Naive B cell (primary cell): ENCODE measurements at places on chromosomes 13 and 19.

- DNase-seq: no peak
Observed at GRCh38 chr13:98542568-98543377, 34.1 kb downstream of the STK24 start.

DNA sequence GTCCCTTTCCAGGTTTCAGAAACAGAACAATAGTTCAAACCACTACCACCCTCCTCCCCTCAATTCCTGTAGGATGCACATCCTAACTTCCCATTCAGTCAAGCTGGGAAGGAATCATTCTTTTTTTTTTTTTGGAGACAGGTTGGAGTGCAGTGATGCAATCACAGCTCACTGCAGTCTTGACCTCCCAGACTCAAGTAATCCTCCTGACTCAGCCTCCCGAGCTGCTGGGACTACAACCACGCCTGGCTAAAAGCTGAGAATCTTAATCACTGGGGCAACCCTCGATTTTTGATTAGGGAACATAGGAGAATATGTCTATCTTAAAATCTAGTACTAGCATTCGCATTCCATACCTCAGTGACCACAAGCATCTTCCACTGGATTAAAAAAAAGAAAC, 146.2 kb downstream of the ABCC4 start:
- DNase-seq: no peak

- no peak for DNase-seq
Observed at GRCh38 chr19:53597023-53597422, 34.8 kb upstream of the DPRX start.

DNA sequence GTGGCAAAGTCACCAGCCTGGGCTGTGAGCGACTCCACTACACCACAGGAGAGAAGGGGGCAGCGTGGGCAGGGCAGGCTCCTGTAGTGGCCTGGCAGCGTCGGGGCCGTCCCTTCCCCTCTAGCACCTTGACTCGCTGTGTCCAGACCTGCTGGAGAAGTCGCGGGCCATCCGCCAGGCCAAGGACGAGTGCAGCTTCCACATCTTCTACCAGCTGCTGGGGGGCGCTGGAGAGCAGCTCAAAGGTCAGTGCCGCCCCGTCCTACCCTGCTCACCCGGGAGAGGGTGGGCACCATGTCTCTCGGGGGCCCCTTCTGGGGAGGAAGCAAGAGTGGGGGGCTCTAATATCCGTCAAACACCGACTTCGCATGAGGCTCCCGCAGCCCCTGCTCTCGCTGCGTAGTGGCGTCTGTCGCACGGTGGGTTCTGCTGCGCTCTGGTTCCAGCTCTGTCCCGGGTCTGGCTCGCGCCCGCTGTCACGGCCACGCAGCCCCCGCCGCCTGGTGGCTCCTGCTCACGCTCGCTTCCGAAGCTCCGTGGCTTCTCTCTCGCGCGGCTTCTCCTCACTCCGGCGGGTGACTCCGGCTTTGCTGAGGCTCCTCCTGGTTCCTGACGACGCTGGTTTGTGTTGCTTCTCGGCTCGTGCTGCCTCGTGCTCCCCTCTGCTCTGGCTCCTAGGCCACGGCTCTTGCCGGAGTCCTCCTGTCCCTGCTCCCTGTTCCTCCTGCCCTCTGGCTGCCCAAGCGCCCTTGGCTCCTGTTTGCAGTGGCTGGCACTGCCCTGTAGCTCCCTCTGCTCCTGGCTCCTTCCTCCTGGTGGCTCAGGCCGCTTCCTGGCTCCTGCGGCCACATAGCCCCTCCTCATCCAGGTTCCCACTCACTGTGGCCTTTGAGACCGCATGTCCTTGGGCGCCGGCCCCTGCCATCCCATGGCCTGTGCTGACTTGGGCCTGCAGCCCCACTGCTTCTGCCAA, 27.2 kb downstream of the MYH14 start:
- DNase-seq: no peak

GRCh38 chr19:55581823-55582223, 1.2 kb upstream of the ZNF579 start:
- no peak for DNase-seq

DNA sequence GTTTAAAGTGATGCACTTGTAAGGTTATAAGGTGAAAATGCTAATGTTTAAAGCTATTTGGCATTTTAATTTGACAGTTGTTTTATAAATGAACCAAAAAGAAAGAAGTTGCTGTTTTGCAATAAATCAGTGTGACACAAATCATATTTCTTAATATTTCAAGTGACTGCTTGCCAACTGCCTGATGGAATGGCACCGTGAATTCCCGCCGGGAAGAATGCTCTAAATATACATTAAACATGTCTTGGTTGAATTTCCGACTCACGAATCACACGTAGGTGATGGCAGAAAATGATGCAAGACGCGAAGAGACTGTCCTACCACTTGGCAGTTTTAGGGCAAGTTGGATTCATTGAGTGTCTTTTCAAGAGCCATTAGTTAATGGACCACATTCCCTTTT, 3.1 kb upstream of the GJB2 start:
- no peak for DNase-seq

GRCh38 chr19:48397263-48398101, 4.0 kb downstream of the GRIN2D start:
- DNase-seq: no peak

- DNase-seq: no peak
Observed at GRCh38 chr19:12946092-12946721, 545 bp downstream of the RAD23A start.

DNA sequence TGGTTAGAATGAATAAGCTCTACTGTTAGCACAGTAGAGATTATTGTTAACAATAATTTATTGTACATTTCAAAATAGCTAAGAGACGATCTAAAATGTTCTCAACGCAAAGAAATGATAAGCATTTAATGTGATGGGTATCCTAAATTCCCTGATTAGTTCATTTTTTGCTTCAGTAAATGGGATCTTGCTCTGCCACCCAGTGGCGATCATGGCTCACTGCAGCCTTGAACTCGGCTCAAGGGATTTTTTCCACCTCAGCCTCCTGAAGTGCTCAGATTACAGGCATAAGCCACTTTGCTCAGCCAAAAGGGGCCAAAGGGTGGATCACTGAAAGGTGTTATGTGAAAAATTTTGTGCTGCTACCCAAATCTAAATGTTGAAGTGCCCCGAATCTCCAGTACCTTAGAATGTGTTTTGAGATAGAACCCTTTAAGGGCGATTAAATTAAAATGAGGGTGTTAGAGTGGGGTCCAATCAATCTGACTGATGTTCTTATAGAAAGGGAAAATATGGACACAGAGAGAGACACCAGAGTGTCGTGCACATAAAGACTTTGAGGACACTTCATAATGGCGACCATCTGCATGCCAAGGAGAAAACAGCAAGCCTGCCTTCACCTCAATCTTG, 31.5 kb upstream of the ZNF766 start:
- DNase-seq: peak; percentile 48

DNA sequence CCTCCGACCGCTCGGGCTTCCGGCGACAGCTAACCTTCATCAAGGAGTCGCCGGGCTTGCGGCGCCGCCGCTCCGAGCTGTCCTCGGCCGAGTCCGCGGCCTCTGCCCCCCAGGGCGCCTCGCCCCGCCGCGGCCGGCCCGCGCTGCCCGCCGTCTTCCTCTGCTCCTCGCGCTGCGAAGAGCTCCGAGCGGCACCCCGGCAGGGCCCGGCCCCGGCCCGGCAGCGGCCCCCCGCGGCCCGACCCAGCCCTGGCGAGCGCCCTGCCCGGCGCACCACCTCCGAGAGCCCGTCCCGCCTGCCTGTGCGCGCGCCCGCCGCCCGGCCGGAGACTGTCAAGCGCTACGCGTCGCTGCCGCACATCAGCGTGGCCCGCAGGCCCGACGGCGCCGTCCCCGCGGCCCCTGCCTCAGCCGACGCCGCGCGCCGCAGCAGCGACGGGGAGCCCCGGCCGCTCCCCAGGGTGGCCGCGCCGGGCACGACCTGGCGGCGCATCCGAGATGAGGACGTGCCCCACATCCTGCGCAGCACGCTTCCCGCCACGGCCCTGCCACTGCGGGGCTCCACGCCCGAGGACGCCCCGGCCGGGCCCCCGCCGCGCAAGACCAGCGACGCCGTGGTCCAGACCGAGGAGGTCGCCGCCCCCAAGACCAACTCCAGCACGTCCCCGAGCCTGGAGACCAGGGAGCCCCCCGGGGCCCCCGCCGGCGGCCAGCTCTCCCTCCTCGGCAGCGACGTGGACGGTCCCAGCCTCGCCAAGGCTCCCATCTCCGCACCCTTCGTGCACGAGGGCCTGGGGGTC, 9.6 kb downstream of the C19orf25 start:
- DNase-seq: no peak

DNA sequence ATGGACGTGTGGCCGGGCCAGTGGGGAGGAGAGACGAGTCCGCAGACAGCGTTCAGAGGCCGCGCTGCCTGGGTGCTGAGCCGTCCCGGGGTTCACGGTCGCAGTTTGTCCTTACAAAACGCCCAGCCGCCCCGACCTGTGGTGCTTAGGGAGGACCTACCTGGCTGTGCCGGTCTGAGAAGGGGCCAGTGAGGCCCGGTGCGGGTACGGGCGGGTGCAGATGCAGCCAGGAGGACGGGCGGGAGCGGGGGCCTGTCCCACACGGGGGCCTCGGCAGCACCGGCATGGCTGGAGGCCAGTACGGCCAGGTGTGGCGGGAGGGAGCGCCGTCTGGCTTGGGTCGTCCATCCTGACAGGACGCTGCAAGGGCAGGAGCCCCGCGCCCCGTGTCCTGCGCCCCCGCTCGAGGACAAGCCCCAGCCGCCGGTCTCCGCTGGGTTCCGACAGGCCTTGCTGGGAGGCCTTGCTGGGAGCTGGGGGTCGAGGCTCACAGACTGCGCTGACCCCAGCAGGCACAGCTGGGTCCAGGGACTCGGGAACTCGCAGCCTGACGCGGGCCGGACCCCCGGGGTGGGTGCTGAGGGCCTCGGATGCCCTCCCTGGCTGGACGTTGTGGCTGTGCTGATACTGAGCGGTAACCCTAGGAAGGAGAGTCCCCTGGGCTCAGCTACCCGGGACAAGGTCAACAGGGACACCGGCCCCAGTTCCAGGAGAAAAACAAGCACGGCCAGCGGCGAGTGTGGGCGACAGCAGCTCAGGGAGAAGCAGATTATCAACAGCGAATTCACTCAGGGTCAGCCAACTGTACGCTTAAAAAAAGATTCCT, 5.3 kb upstream of the PROZ start:
- peak; percentile 14 for DNase-seq

DNA sequence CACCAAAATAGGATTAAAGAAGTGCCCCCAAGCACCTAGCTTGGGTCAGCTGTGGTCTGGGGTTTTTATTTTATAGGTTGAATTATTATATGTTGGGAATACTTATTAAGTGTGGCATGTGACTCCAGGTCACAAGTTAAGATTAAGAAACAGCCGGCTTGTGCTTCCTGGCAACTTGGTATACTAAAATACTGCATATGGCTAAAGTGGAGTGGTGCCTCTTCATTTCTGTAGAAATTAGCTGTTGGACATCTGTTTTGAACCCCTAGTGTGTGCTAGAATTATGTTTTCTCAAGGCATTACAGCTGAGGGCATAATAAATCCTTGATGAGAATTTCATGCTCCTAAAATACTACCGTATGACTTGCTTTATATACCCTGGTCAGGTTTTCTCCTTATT, 286.6 kb downstream of the SHISA2 start:
- DNase-seq: no peak

DNA sequence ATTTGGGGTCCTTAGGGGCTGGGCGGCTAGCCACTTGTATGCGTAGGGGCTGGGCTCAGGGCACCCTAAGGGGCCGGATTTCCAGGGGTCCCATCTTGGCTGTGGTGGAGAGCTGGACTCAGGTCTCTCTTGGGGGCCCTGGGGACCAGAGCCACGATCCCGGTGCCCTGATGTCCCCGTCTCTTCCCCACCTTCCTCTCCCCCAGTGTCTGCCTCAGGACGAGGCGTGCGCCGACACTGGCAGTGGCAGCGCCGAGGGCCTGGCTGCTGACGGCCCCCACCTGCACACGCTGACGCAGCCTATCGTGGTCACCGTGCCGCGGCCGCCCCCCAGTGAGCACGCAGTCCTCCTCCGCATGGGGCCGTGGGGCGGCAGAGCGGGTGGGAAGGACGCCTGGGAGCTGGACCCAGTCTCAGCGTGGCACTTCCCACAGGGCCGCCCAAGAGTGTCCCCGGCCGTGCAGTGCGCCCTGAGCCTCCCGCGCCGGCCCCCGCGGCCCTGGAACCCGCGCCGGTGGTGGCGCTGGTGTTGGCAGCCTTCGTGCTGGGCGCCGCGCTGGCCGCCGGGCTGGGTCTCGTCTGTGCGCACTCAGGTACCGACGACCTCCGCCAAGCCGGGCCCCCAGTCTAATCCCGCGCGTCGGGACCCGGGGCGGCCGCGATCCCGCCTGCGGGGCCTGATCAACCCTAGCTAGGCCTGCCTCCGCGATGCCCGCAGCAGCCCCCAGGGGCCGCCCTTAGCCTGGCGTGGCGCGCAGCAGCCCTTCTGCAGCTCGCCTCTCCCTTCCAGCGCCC, 2.7 kb upstream of the SNAPC2 start:
- DNase-seq: peak; percentile 57

DNA sequence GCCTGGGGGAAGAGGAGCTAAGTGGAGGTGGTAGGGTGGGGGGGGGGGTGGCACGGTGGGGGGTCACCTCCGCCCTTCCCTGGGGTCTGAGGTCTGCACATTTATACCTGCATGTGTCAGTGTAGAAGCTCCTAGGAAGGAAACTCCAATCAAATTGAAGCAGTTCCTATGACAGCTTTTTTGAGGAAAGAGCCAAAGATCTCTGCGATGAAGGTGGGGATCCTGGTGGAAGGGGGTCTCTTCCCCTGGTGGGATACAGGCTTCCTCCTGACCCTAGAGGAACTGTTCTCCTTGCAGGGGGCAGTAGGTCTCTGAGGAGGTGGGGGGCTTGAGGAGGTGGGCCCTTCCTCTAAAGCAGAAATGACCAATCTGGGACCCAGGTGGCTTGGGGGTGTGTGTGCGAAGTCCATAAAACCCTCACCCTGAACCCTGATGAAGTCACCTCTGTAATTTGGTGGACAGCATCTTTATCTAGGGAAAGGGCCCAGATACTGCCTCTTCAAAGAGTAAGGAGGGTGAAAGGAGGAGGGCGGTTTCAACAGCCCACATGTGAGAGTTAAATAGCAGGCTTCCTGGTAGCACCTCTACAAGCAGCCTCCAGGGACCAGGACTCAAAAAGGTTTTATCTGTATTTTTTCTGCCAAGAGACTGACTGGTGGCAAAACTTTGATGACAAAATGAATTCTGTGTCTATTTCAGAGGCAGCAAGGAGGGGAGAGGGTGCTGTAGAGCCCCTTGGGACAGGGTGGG, 12.9 kb downstream of the RANBP3 start:
- no peak for DNase-seq

GRCh38 chr13:65488606-65489005, 1741.5 kb downstream of the PCDH9 start:
- no peak for DNase-seq

DNA sequence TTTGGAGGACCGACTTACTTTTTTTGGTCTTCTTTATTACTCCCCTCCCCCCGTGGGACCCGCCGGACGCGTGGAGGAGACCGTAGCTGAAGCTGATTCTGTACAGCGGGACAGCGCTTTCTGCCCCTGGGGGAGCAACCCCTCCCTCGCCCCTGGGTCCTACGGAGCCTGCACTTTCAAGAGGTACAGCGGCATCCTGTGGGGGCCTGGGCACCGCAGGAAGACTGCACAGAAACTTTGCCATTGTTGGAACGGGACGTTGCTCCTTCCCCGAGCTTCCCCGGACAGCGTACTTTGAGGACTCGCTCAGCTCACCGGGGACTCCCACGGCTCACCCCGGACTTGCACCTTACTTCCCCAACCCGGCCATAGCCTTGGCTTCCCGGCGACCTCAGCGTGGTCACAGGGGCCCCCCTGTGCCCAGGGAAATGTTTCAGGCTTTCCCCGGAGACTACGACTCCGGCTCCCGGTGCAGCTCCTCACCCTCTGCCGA, 409 bp downstream of the FOSB start:
- DNase-seq: no peak

GRCh38 chr19:45058622-45059159, 17.6 kb downstream of the ZNF296 start:
- no peak for DNase-seq

GRCh38 chr13:62781866-62782265, 1366.2 kb upstream of the PCDH20 start:
- DNase-seq: no peak
